Regular cardiac myocyte (primary cell): ENCODE measurements at places on chromosomes 4 and X. TPM values are rescaled to one million over a fixed set of nuclear protein-coding genes. Genes with fewer than 3 reads are reported as not detected.

Gene CXXC4
- under 0.01 TPM in 2 replicates for total RNA-seq

Gene XIAP
- 38.5 and 44.3 TPM in 2 replicates for total RNA-seq

Gene FGFBP1
- not detected in 2 replicates for total RNA-seq

Gene PLS3
- total RNA-seq: 584 and 611 TPM in 2 replicates

Gene FAM13A
- total RNA-seq: 20.1 and 41.4 TPM in 2 replicates

Gene ADAMTS3
- 2.7 and 5.4 TPM in 2 replicates for total RNA-seq

Gene RENBP
- 2.3 and 13.2 TPM in 2 replicates for total RNA-seq

Gene SYAP1
- total RNA-seq: 41.0 and 53.8 TPM in 2 replicates

Gene ITGB1BP2
- 1.2 and 1.7 TPM in 2 replicates for total RNA-seq

Gene CCDC158
- total RNA-seq: 0.19 and 1.1 TPM in 2 replicates

Gene LDB2
- total RNA-seq: 15.5 and 27.1 TPM in 2 replicates

Gene PSAPL1
- total RNA-seq: not detected in 2 replicates

Gene NWD2
- total RNA-seq: not detected in 2 replicates

Gene EBP
- 23.4 and 76.1 TPM in 2 replicates for total RNA-seq

Gene CXCL8
- total RNA-seq: 991 and 1,189 TPM in 2 replicates

Gene ADGRL3
- total RNA-seq: 5.0 and 14.1 TPM in 2 replicates

Gene SCD5
- 16.3 and 25.7 TPM in 2 replicates for total RNA-seq

Gene ARHGAP24
- 42.6 and 47.4 TPM in 2 replicates for total RNA-seq

Gene MAGEA8
- not detected in 2 replicates for total RNA-seq

Gene GUCY1A1
- 0.19 and 0.28 TPM in 2 replicates for total RNA-seq

Gene RNF150
- 0.38 and 1.7 TPM in 2 replicates for total RNA-seq

Gene NAP1L2
- total RNA-seq: 2.3 and 2.8 TPM in 2 replicates

Gene TLL1
- total RNA-seq: 0.38 and 0.85 TPM in 2 replicates

Gene ATP5ME
- 80.6 and 114 TPM in 2 replicates for total RNA-seq

Gene AKAP4
- total RNA-seq: not detected in 2 replicates

Gene HERC5
- 0.77 and 5.1 TPM in 2 replicates for total RNA-seq

Gene H2BW2
- total RNA-seq: not detected in 2 replicates

Gene MAGEA1
- not detected in 2 replicates for total RNA-seq

Gene ADGRG4
- not detected in 2 replicates for total RNA-seq

Gene SSX2
- total RNA-seq: not detected in 2 replicates

Gene ARHGEF38
- total RNA-seq: under 0.01 TPM in 1 of 2 replicates, not detected in the other

Gene MANBA
- 24.9 and 120 TPM in 2 replicates for total RNA-seq

Gene MAGEC1
- total RNA-seq: not detected in 2 replicates

Gene CHRDL1
- total RNA-seq: under 0.01 and 0.19 TPM in 2 replicates

Gene GC
- not detected in 2 replicates for total RNA-seq

Gene WDFY3
- total RNA-seq: 70.5 and 78.6 TPM in 2 replicates

Gene RHOXF2B
- total RNA-seq: not detected in 2 replicates

Gene STOX2
- total RNA-seq: 0.38 and 1.1 TPM in 2 replicates

Gene OPRPN
- not detected in 2 replicates for total RNA-seq
